ENCODE measurements at places on chromosomes 7 and 10.
A peak's percentile ranks its signal among the peaks of the same experiment; 100 is the strongest.

DNA sequence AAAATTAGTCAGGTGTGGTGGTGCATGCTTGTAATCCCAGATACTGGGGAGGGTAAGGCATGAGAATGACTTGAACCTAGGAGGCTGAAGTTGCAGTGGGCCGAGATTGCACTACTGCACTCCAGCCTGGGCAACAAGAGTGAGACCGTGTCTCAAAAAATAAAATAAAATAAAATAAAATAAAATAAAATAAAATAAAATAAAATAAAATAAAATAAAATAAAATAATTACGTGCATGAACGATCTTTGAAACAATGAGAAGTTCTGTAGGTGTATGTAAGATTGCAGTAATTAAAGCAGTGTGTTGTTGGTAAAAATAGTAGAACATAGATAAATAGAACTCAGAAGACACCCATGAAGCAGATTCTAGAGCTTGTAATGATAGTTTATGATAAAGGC, 348.5 kb downstream of the ANKRD30A start:
- no peak for DNase-seq

GRCh38 chr10:58567652-58568051, 55.0 kb downstream of the BICC1 start:
- no peak for DNase-seq

GRCh38 chr10:62541811-62542210, 167.6 kb downstream of the ZNF365 start:
- no peak for DNase-seq

- DNase-seq: no peak
Observed at GRCh38 chr10:31580646-31581045, 261.6 kb downstream of the ZEB1 start.

GRCh38 chr10:131311661-131312477, at the start of gene TCERG1L:
Gene TCERG1L (minus strand): TSS chr10:131311721. CDS start chr10:131311635, 86 bp downstream.
- DNase-seq: no peak

DNA sequence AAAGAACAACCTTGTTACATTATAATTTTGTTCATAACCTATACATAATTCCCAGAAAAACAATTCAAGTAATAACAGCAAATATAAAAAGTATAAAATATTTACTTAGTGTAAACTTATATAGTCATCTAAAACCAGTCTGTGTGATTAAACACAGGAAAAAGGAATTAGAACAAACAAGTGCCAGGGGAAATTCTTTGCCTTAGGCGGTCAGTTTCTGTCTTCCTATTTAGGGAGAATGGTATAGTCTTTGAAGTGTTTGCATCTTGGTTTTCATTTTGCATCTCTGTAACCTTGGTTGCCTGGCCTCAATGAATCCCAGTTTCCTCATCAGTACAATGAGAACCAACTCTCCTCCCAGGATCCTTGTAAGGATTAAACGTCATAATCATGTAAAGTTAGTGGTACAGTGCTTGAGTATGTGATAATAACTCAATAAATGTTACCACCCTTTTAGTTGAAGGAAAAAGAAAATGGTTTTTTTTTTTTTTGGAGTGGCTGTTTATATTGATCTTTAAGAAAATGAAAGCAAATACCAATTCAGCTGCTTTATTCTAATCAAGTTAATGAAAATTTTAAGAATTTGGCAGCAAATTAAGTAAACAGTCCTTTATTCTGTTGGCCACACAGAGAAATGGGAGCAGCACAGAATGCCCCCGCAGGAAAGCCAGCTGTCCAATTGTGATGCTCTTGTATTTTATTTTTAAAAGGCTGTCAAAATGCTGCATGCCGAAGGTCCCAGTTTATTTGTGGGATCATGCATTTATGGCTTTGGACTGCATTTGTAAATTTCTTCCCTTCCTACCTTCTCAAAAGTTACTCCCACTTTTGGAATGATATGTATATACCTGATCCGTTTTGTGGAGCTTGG, 61.8 kb downstream of the SHH start:
- no peak for DNase-seq

- DNase-seq: no peak
Observed at GRCh38 chr7:88309819-88310218, 3.1 kb upstream of the STEAP4 start.

- no peak for DNase-seq
Observed at GRCh38 chr10:104098358-104098925, 12.8 kb upstream of the COL17A1 start.

GRCh38 chr7:90988996-90989765, 275.1 kb upstream of the FZD1 start:
- DNase-seq: no peak

DNA sequence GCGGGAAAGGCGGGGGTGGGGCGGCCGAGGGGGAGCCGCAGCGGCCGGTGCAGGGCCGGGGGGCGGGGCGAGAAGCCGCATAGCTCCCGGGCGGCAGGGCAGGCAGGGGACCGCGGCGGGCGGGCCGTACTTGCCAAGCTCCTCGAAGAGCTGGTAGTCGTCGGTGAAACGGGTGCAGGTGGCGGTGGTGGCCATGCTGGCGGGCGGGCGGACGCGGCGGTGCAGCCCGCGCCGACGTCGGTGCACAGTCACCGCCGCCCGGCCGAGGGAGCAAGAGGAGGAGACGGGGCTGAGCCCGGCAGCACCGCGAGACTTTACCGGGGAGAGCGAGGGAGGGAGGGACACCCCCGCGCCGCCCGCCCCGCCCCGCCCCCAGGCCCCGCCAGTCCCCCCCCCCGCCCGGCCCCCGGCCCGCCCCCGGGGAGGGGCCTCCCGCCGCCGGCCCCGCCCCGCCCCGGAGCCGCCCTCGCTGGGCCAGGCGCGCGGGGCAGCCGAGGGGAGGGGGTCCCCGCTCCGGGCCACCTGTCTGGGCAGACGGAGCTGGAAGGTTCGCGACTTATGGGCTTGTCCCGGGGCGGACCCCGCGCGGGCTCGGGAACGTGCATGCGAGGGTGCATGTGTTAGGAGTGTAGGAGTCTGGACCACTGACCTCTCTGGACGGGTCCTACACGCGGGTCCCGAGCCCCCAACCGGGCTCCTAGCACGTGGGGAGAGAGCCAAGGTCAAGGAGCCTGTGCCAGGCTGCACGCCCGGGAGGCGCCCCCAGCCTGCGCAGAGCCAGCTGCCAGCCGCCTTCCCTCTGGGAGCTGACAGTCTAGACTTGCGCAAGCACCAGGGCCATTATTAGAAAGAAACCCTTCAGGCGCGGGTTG, at the start of gene CAMK2G:
Gene CAMK2G (minus strand): TSS at position 289 of the 872 bp plus-strand sequence. CDS start 94 bp downstream, at position 195.
- no peak for DNase-seq

DNA sequence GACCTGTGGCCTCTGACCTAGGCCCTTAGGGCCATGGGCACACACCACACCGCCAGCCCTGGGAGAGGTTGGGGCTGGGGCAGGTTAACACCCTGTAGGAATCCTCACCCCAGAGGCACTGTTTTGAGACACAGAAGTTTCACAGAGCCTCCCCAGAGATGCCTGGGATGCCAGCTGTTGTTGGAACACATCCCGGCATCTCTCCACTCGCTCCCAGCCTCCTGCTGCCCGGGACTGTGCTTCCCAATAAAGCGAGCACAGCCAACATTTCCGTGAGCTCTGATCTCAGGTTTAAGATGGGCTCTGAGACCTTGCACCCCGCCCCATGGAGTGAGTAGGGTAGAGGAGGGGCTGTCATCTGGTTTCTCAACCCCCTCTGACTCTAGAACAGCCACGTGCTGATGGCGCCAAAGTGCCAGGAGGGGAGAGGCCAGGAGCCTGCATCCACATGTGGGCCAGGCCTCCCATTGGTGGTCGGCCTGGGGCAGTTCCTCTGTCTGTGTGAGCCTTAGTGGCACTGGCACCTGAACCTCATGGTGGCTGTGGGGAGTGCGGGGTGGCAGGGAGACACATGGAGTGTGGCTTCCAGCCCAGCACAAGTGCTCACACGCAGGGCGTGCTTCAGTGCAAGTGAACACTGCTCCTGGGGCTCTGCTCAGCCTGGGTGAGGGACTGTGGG, 54.7 kb downstream of the RASGEF1A start:
- no peak for DNase-seq

- DNase-seq: no peak
Observed at GRCh38 chr10:22685926-22686325, 28.5 kb downstream of the PIP4K2A start.

DNA sequence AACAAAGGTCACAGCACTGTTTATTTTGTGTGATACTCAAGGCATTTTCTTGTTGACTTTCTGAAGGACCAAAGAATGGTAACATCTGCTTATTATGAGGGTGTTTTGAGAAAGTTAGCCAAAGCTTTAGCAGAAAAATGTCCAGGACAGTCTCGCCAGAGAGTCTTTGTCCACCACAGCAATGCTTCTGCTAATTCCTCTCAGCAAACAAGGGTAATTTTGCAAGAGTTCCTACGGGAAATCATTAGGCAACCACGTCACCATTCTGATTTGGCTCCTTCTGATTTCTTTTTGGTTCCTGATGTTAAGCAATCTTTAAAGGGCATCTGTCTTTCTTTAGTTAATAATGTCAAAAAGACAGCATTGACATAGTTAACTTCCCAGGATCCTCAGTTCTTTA, 639.3 kb upstream of the STEAP1 start:
- DNase-seq: no peak

DNA sequence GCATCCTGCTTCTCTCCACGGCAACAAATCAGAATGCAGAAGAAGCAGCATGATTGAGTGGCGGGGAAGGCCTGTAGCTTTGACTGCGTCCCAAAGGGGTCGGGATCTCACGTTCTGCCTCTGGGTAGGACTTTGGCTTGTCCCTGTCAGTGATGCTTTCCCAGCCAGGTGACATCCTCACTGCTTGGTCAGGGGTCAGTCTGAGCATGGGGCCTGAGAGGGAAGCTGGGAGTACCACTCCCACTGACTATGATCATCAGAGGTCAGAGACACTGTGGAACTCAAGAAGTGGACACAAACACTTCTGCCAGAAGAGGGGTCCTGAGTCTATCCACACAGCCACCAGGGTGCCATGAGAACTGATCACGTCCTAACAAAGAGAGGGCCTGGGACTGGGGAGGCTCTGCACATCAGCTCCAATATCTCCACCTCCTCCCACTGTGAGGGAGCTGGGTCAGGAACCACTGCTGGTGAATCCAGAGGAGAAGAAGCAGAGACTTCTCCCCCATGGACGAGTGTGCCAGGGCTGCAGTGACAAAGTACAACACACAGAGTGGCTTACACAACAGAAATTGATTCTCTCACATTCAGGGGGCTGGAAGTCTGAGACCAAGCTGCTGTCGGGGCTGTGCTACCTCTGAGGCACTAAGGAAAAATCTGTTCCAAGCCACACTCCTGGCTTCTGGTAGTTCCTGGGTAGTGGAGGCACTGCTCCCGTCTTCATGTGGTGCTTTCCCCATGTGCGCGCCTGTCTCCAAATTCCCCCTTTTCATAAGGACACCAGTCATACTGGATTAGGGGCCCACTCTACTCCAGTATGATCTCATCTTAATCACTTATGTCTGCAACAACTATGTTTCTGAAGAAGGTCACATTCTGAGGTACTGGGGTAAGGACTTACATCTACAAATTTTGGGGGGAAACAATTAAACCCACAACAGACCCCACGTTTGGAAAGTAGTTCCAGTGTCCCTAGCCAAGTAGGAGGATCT, 131.1 kb downstream of the CYP26A1 start:
- DNase-seq: no peak

DNA sequence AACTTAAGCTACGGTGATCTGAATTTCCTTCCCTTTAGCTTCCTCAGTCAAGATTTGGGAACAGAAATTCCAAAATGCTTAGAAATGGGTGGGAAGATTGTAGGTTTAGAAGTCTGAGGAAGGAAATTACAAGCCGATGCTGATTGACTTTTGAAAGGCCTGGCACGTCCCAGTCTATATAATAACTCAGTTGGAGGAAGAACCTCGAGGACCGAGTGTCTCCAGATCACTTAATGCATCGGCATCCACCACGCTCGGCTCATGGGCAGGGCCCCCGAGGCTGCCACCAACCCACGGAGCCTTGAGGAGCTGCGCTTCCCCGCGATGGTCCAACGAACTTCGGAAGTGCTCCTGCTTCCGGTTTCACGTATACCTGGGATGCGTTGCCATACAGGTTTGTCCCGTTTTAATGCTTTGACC, 10.4 kb upstream of the SP8 start:
- no peak for DNase-seq

DNA sequence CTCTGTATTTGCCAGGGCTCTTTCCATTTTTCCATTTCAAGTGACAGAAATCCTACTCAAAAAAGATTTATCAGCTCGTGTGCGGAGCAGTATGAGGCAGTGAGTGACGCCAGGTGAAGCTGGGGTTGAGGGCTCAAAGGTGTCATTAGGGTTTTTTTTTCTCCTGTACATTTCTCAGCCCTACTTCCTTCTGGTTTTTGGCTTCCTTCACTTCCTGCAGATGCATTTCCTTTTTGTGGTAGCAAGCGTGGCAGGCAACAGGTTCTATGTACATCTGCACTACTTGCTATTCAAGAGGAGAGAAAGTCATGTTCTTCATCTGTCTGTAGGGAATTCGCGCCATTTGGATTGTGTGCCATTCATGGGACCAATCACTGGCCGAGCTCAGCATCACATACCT, 52.8 kb upstream of the AOAH start:
- no peak for DNase-seq

- DNase-seq: no peak
Observed at GRCh38 chr10:125531465-125531864, 151.5 kb downstream of the TEX36 start.

DNA sequence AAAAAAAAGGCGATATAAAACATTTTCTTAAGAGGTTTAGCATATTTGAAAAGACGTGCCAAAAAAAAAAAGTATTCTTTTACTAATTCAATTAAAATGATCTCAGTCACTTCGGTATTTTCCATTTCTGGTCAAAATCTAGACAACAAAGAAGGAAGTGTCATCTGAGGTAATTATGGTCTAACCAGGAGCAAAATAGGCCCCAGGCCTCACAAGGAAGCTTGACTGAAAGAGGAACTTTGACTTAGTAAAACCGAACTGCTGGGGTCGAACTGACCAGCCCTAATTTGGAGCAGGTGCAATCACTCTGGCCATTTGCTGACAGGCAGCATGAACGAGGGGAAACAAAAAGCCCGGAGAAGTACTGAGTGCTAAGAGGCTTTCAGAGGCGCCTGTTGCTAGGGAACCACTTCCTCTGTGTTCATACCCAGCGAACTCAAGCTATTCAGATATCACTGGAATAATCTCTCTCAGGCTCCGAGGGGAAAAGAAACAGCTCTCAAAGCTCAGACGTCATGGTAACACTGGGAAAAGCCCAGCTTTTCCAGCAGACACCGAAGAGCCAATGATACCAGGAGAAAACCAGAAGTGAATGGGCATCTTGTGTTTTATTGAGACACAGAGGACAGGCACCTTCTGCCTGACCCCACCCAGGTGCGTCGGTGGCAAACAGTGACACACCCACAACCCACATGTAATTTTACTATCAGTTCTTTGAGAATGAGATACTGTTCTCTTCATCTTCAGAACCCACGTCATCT, 126.5 kb downstream of the FAM107B start:
- peak; percentile 35 for DNase-seq

DNA sequence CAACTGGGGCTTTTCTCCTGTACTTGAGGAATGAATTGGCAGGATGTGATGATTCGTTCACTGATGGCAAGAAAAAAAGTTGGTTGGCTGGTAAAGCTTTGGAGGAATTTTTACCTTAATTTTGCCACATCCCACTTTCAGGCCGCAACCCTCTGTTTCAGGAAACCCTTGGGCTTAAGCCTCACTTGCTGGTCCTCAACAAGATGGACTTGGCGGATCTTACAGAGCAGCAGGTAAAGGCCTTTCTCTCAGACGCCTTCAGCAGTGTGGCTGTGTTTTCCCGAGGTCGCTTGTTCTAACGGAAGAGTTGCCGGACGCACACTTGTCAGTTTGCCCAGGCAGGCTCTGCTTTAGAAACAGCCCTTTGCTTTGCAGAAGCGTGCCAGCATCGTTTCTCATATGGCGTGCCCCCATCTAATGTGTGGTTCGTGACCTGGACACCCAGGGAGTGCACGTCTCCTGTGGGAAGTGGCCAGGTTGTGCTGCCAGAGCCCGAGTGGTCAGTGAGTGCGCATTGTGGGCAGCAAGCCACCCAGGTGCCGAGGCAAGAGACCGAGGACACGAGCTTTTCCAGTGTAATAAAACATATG, 2.2 kb downstream of the MTG1 start:
- no peak for DNase-seq
